ENCODE measurements at places on chromosomes 5 and 9.

DNA sequence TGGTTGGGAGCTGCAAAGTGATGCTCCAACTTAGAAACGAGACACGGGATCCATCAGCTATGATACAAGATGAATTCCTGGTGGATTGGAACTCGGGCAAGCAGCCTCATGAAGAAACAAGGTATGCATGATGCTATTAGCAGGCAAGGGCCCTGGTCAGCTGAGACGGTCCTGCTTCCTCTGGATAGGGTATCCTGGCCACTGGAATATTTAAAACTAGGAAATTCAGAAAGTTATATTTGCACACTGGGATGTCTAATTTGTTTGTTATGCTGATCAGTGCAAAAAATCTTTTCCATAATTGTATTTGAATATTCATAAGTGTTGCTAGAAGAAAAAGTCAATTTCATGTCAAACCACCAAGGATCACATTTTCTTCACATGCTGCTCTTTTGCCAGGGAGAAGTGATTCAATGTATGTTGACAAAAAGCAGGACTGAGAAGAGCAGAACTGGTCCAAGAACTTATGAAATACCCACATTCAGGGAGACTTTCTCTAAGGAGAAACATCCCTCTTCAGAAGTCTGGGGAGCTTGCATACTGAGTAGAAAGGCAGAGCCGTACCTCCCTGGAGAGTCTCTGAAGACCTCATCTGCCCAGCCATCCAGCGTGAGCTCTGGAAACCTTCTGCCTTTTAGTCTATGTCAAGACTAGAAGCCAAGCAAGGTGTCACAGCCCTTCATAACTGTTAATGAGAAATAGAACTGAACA is 6.7 kb upstream of the NXNL2 start:
- no peak for DNase-seq

GRCh38 chr5:179802950-179803562 is 3.6 kb downstream of the MGAT4B start:
- no peak for DNase-seq

- DNase-seq: no peak
Observed at GRCh38 chr9:33739398-33739797, 56.0 kb upstream of the PRSS3 start.

- no peak for DNase-seq
Observed at GRCh38 chr5:20605732-20606525, 617.9 kb upstream of the CDH18 start.

GRCh38 chr9:23812673-23813072 is 13.4 kb downstream of the ELAVL2 start:
- no peak for DNase-seq

GRCh38 chr9:93126825-93127368 is 7.2 kb downstream of the NINJ1 start:
- DNase-seq: no peak

DNA sequence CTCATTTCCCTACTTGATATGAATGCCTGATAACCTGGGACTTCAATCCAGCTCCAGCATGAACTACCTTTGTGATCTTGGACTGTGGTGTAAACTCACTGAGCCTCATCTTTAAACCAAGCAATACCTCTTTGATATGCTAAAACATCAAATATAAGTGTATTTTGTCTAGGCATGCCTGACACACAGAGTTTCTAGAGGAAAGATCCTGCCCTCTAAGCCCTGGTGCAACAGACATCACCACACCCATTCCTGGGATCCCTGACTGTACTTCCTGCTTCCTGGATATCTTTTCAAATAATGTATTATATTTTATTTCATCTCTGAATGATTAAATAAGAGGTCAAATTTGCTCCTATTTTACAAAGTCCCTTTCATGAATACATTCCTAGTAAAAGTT is 55.8 kb downstream of the ANXA2R start:
- DNase-seq: no peak

DNA sequence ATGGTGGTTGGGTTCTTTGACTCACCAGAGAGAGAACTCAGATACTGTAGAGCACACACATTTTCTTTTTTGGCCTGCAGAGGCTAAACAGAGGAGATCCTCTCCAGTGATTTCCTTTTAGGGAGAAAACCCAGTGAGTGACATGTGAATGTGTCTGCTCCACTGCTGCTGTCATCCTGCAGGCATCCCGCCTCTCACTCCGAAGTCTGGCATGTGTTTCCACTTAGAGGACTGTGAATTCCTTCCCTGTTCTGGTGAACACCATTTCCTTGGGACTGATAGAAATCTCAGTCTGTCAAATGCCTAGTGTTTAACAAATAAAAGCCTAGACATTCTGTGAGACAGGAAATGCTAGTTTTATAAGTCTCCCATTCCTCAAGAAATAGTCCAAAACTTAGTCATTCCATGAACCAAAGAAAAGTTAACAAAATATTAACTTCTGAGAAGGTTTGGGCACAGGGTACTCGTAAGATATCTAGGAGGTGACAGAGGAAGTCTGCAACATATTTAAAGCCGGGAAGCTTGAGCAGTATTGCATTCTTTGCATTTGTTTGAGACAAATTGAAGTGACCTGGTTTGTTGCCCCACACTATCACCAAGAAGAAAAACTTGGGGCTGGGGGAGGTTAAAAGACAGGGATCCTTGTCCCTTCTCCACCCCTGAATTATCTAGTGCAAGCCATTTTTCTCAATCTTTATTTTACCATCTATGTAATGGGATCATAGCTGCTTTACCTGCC is 74.9 kb upstream of the NIPAL4 start:
- no peak for DNase-seq

- no peak for DNase-seq
Observed at GRCh38 chr5:160458806-160459800, 37.4 kb downstream of the PTTG1 start.

GRCh38 chr9:97319395-97319794 is 11.9 kb downstream of the CCDC180 start:
- DNase-seq: no peak

- no peak for DNase-seq
Observed at GRCh38 chr9:20558566-20559016, 63.7 kb downstream of the MLLT3 start.

GRCh38 chr5:141747152-141748141 is 65.4 kb upstream of the ARAP3 start:
- DNase-seq: no peak

GRCh38 chr5:96609369-96609768 is 52.8 kb upstream of the CAST start:
- DNase-seq: no peak

GRCh38 chr5:177085985-177086653 is 596 bp upstream of the FGFR4 start:
- DNase-seq: no peak

GRCh38 chr5:135100431-135100830 is 66.4 kb upstream of the PITX1 start:
- DNase-seq: no peak

DNA sequence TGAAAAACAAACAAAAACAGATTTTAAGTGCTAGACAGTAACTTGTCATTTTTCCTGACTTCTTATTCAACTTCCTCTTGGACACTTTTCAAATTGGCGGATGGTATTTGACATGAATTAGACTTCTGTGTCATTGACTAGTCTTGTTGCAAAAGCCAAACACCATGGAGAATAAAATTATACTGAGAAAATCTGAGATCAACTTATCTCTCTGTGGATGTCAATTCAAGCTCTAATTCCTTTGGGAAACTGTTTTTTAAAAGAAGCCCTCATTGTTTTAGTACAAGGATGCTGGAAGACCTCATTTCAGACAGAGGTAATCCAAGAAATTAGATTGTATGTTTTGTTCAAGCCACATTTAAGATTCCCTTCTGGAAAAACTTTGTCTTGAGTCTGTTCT is 831.0 kb downstream of the SEMA5A start:
- DNase-seq: no peak

GRCh38 chr9:2418619-2419018 is 203.0 kb upstream of the VLDLR start:
- no peak for DNase-seq

GRCh38 chr5:131198625-131199024 is 27.9 kb downstream of the LYRM7 start:
- DNase-seq: no peak

DNA sequence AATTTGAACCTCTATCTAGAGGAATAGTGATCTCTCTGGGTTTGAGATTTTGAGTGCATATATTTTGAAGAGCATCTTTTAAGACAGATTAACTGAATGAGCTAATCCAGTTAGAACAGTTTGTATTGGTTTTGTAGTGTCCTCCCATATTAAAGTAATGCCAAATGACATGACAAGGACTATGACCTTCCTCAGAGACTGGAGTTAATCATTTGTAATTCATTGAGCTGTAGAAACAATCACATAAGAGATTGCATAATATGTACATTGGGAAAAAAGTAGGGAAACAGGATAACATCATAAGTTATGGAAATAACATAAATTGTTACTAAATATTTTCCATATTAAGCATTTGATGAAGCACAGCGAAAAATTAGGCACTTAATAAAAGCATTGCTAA is 45.8 kb upstream of the PRDM9 start:
- no peak for DNase-seq

DNA sequence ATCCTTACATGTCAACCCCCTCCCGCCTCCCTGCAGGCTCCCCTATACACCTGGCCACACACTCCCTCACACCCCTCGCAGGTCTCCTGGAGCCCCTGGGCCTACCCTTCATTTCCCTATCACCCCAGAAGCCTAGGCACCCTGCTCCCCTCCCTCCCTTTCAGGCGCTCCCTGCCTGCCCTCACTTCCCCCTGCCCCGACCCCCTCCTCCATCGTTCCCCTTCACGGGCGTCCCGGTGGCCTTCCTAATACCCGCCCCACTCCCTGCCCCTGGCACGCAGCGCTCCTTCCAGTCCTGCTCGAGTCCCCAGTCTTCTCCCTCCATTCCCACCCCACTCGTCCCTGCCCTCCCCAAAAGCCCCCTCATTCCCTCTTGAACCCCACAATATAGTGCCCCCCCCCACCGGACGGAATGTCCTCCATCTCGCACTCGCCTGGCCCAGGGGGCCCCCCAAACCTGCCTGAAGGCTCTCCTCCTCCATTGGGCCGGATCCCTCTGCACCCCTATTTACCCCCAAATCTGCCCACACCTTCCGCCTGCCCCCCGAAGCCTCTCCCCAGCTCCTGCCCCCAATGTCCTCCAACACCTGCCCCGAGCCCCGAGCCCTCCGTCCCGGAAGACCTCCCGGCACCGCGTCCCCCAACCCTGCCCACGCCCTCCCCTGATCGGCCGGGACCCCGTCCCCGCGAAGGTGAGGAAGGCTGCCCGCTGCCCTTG is 746 bp downstream of the STRBP start:
- DNase-seq: no peak

Measured in stimulated activated CD4-positive, alpha-beta T cell treated with anti-CD3 and anti-CD28 coated beads, TNF-alpha, amount 100 ng/mL, for 1 hour (primary cell).